Thoracic aorta endothelial cell (primary cell): ENCODE measurements at places on chromosomes 1 and 21. TPM values are rescaled to one million over a fixed set of nuclear protein-coding genes. Genes with fewer than 3 reads are reported as not detected.

Gene CACHD1
- 5.7 and 11.1 TPM in 2 replicates for total RNA-seq

Gene THAP3
- total RNA-seq: 11.9 and 12.0 TPM in 2 replicates

Gene RSRP1
- total RNA-seq: 87.7 and 88.4 TPM in 2 replicates

Gene KRTAP11-1
- not detected in 2 replicates for total RNA-seq

Gene ADAMTSL4
- total RNA-seq: 0.27 and 0.86 TPM in 2 replicates

Gene UBE2G2
- total RNA-seq: 131 and 158 TPM in 2 replicates

Gene TPTE
- not detected in 2 replicates for total RNA-seq

Gene DTL
- 22.3 and 29.7 TPM in 2 replicates for total RNA-seq

Gene OLFM3
- not detected in 2 replicates for total RNA-seq
